ENCODE measurements at places on chromosomes 3 and 15. TPM values are rescaled to one million over a fixed set of nuclear protein-coding genes. Genes with fewer than 3 reads are reported as not detected.

DNA sequence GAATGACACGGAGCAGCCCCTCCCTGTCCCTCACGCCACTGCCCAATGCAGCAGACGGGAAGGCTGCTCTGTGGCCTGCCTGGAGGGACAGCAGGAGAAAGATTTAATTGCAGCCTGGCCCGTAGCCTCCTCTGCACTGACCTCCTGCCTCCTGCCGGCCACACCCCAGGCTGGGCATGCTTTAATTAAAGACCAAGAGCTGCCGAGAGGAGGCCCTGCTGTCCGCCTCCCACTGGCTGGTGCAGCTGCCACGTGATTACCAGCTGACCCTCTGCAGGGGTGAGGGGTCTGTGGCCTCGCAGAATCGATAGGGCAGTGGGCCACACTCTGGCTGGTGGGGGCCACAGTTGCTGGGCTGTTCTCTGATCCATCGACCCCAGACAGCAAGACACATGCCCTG is 100.2 kb upstream of the PRR23E start:
- no peaks in the 10 kb centered on the region for H3K36me3 ChIP-seq
- no peaks in the 10 kb centered on the region for H3K27me3 ChIP-seq
- no peaks in the 10 kb centered on the region for H3K4me1 ChIP-seq
- DNase-seq = no peak
- H3K27ac ChIP-seq = peak overlapping the region; percentile 63

DNA sequence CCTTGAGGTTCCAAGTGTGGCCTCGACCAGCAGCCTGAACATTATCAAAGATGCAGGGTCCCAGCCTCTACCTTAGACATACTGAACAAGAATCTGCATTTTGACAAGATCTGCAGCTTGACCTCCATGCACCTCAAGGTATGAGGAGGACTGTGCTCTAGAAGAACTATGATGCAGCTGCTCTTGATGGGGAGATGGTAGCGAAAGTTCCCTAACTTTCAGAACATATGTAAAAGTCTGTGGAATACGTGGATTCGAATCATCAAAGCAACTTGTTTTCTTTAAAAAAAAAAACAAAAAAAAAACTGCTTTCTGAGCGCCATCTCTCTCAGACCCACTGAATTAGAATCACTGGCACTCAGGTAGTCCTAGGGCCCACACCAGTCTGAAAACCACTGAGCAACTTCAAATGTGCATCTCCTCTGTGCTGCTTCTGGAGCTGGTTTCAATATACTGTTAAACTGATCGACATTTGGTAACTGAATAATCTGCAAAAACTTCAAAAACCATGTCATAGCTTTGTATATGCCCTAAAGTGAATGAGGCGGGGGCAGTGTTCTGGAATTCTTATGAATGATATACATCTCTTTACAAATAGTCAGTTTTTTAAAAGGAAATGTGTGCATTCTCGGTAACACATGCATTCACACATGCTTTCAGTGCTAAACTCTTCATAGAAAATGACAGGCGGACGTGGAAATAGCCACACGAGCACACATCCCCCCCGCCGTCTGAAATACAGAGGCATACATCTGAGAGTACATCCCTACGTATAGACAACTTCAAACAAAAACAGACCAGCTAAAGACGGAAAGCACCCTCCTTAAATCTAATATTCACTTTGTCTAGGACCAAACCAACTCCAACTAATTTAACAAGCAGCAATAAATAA is 128.8 kb downstream of the FOXP1 start:
- H3K4me3 ChIP-seq = no peak overlapping the region
- no peaks in the 10 kb centered on the region for H3K27me3 ChIP-seq
- no peak for DNase-seq
- no peak overlapping the region for H3K27ac ChIP-seq

GRCh38 chr3:152160350-152161011 is 108.2 kb upstream of the MBNL1 start:
- H3K4me1 ChIP-seq = no peaks in the 10 kb centered on the region
- H3K36me3 ChIP-seq = no peaks in the 10 kb centered on the region
- no peak overlapping the region for H3K4me3 ChIP-seq
- H3K27ac ChIP-seq = no peak overlapping the region
- H3K27me3 ChIP-seq = no peaks in the 10 kb centered on the region

DNA sequence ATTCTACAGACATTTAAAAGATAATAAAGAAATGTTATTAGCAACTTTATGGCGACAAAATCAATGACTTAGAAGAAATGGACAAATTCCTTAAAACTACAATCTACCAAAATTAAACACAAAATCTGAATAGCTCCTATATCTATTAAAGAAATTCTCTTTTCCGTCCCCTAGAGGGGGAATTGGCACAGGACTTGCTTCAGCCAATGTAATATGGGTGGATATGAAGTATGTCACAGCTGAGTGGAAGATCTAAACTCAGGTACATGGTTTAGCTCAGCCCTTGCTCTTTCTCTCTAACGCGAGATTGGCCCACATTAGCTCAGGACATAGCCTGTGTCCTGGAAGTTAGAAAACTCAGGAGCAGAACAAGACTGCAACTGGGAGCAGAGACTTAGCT is 79.3 kb downstream of the DNAH12 start:
- DNase-seq = no peak
- H3K4me3 ChIP-seq = no peak overlapping the region
- H3K36me3 ChIP-seq = no peaks in the 10 kb centered on the region
- peaks cover 6% of the 10 kb centered on the region for H3K27me3 ChIP-seq

- H3K36me3 ChIP-seq = no peaks in the 10 kb centered on the region
- H3K27ac ChIP-seq = no peak overlapping the region
- no peaks in the 10 kb centered on the region for H3K27me3 ChIP-seq
- H3K4me1 ChIP-seq = no peaks in the 10 kb centered on the region
- H3K4me3 ChIP-seq = no peak overlapping the region
Measured at GRCh38 chr3:124126436-124127023, 134.6 kb upstream of the ROPN1 start.

The SLC51A gene
- 2.0 TPM for total RNA-seq

The FBXL22 gene
- total RNA-seq = 1.1 TPM

The TRMT10C gene
- total RNA-seq = 37.9 TPM

Data from endodermal cell (in vitro differentiated cells).